ENCODE measurements at places on chromosomes 4 and X.

DNA sequence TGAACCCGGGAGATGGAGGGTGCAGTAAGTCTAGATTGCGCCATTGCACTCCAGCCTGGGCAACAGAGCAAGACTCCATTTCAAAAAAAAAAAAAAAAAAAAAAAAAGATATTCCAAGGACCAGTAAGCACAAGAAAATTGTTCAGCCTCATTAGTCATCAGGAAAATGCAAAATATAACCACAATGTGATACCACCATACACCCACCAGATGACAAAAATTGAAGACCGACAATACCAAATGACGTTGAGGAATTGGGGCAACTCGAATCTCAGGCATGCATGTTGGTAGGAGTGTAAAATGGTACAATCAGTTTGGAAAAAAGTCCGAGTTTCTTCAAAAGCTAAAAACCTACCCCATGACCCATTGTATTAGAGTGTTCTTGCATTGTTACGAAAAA lies 130.2 kb upstream of the FAM9B start:
- no peak for DNase-seq

DNA sequence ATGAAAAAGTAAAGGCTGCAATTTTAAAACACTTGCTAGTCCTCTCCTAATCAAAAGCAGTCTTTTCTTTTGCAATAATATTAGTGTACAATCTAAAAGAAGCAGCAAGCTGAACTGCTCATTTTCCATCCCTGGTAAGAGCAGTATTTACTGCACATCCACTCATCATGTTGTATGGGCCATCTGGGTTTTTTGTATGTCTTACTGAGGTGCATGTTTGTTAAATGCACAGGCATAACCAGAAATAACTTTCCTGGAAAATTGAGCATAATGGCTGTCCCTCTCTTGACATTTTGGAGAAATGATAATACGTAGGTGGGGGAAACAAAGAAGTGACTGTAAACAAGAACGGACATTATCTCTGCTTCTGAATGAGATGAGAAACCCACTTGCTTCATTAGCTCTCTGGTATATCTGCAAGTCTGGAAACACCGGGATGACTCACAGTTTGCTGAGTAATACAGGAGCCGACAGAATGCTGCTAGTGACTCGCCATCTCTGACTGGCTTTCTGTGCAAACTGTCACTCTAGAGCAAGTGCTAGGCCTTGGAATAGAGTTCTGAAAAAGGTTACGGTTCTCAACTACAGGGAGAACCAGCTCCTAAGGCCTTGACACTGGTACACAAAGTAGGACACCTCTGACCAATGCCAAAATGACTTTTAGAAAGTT lies 85.7 kb upstream of the MTM1 start:
- no peak for DNase-seq

- peak; percentile 28 for DNase-seq
Measured at GRCh38 chrX:133414406-133415275, 648 bp downstream of the GPC4 start.

GRCh38 chr4:139988863-139989765 lies 164.9 kb downstream of the MAML3 start:
- DNase-seq: no peak

DNA sequence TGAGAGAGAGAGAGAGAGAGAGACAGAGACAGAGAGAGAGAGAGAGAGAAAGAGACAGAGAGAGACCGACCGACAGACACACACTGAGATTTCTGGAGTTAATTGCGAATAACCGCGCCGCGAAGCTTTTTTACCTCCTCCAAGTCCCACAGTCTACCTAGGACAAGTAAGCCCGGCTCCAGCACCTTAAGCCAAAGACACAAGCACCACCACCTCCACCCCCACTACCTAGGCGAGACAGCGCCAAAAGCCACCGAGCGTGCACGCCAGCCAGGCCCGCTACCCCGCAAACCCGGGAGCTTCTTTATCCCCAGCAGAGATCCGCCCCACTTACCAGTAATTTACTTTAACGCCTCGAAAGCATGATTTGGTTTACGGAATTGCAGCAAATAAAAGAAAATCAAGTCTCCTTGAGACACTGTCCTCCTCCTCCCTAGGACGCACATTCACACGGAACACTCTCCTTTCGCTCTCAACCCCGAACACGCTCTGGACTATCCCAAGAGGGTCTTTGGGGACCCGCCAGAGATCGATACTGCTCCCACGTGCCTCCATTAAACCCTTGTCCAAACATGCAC lies 649.6 kb upstream of the DIPK2B start:
- no peak for DNase-seq

- no peak for DNase-seq
Measured at GRCh38 chr4:147017081-147017480, 71.4 kb upstream of the TTC29 start.

DNA sequence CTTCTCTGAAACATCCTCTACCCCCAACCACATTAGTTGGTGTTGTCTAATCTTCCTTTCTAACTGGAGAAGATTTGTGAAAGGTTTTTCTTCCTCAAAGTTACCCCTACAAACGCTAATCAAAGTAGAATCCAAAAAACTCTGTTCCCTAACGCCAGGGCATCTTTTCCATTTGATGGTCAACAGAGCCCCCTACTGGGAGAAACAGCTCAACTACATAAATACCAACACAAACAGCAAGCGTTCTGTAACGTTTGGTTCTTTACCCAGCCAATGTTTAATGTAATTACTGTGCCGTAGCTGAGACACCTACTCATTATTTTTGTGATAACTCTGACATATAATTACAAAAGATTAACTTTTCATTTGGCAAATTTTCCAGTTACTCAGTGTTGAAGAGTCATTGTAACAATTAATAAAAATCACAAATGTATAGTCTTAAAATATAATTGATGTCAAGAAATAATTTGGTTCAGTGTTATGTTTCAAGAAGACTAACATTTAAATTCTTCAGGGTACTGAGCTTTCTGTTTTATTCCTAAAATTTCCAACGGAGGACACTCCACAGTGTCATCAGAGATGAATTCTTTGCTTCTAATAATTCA lies 94.9 kb upstream of the TBC1D9 start:
- DNase-seq: peak; percentile 57

DNA sequence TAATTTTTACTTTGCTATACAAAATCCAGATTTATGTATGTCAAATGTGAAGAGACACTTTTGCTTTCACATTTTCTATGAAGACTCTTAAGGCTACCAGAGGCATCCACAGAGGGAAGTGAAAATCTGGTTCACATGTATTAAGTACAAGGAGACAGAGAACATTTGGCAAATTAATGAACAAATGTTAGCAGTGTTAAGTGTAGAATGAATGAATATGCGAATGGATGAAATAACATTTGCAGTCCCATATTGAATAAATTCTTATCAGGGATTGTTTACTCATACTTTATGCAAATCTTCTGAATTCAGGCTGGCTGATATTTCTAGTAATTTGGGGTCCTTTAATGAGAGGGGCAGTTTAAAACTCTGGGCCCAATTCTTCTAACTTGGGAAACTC lies 159.9 kb downstream of the LDB2 start:
- DNase-seq: no peak

GRCh38 chrX:49610718-49611310 lies 12.0 kb downstream of the GAGE1 start:
- DNase-seq: no peak

DNA sequence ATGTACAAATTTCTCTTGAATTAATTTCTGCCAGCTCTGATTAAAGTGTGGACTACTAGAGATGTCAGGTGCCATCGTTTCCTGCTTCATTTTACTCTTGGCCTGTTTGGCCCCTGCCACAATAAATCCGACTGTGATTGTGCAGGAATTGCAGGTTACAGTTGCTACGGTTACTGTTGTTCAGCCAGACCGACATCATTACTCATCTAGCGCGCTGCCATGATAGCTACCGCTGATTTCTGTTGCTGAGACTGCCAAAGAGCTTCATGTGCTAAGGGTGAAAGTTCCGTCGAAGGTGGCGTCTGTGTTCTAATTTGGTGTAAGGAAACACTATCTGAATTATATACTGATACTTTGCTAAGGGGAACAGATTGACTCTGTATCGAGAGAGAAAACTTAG lies 22.1 kb downstream of the SLIT2 start:
- DNase-seq: no peak

DNA sequence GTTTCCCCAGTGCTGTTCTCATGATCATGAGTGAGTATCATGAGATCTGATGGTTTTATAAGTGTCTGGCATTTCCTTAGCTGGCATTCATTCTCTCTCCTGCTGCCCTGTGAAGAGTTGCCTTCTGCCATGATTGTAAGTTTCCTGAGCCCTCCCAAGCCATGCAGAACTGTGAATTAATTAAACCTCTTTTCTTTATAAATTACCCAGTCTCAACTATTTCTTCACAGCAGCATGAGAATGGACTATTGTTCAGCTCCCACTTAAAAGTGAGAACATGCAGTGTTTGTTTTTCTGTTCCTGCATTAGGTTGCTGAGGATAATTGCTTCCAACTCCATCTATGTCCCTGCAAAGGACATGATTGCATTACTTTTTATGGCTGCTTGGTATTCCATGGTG lies 311.7 kb upstream of the CTSO start:
- DNase-seq: no peak

DNA sequence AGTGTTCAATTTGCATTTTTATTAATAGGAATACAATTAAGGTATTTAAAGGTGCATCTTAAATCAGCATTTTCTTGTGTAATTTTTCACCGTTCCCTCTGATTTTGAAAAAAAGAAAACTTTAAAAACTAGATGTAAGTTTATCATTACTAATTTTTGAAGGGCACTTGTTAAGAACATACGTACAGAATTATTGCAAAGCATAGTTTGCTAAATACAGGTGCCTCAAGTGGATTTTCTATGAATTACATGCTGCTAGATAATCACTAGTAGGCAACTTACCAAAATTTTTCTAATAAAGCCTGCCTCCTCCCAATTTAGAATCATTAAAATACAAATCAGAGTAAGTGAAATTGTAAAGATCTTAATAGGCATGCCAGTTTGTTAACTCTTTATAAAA lies 8.5 kb downstream of the CNKSR2 start:
- DNase-seq: no peak

DNA sequence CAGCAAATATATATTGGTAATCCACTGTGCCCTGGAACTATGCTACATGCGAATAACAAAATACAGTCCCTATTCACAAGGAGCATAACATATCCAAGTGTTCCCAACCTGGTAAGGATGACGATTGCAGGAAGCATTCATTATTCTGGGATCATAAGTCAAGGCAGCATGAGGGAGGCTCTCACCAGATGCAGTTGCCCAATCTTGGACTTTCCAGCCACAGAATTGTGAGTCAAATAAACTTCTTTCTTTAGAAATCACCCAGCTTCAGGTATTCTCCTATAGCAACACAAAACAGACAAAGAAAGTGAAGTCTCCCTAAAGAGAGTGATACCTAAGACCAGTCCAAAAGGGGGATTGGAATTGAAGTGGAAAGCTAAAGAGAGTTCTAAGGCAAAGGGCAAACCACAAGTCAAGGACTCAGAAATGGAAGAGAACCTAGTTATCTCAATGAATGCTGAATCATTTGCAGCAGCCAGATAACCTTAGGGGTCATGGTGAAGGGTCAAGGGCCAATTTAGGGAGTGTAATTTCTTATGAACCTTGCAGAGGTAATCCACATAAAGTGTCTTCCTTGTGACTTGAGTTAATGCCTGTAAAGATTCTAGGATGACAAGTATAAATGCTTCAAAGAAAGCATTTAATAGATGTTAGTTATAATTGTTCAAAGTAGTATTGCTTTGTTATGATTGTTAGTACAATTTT lies 103.1 kb upstream of the PCDH7 start:
- DNase-seq: no peak

- DNase-seq: no peak
Measured at GRCh38 chr4:146514651-146515357, 6.9 kb downstream of the SLC10A7 start.

GRCh38 chrX:134470013-134470412 lies 10.0 kb downstream of the HPRT1 start:
- no peak for DNase-seq

DNA sequence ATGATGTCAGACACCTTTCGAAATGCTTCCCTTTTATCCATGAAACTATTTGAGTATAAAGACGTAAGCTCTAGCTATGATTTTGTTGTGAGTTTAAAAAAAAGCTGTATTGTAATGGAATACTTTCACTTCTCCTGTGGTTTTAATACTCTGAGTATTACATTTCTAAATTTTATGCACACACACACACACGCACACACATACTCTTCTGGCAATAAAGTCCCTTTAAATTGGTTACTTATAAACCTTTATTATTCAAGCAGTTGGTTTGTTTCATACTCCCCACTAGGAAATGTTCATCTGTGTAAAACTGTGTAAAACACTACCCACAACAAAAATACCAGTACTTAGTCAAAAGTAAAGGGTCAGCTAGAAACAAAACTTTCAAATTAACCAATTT lies 18.2 kb downstream of the VAMP7 start:
- no peak for DNase-seq

DNA sequence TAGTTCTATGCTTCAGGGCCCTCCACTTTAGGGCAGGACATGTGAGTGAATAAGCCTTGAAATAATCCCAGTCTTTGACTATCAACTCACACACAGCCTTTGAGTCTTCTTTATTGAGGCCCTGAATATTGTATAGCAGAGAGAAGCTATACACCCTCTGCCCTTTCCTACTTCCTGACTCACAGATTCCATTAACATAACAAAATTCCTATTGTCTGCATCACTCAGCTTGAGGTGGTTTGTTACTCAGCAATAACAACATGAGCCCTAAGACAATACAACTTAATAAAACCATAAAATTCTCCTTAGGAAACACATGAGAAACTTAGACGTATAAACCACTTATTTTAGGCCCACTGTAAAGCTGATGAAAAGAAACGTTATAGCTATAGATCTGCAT lies 680.3 kb upstream of the DIAPH2 start:
- no peak for DNase-seq

DNA sequence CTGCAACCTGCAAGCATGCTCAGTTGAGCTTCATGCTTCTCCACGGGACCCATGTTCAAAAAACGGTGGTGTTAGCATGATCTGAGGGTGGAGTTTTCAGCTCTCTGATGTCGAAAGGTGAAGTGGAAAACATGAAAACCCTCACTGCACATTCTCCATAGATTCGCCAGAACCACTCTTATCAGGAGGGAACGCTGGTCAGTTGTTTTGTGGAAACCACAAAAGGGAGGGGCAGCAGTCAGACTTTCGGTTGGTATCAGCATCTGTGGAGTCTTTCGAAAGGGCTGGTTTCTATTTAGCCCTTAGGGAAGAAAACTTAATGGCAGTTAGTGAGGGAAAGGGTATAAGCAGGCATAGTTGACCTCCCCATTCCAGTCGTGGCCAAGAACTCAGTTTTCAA lies 12.6 kb downstream of the PPA2 start:
- DNase-seq: no peak

- no peak for DNase-seq
Measured at GRCh38 chr4:76035799-76036380, at the start of gene CXCL11. CXCL11 (minus strand) TSS chr4:76036070; CDS start chr4:76035987, 83 bp downstream.

GRCh38 chr4:83107631-83108030 lies 6.9 kb downstream of the PLAC8 start:
- no peak for DNase-seq

- no peak for DNase-seq
Measured at GRCh38 chrX:1423215-1423614, 29.5 kb downstream of the ASMTL start.

GRCh38 chr4:97582890-97583289 lies 560.4 kb downstream of the STPG2 start:
- DNase-seq: no peak

Measured in kidney (tissue), 22 donors.